ENCODE measurements at places on chromosomes 1 and 21.

GRCh38 chr1:179770887-179771502, 27.9 kb downstream of the FAM163A start:
- DNase-seq: no peak

DNA sequence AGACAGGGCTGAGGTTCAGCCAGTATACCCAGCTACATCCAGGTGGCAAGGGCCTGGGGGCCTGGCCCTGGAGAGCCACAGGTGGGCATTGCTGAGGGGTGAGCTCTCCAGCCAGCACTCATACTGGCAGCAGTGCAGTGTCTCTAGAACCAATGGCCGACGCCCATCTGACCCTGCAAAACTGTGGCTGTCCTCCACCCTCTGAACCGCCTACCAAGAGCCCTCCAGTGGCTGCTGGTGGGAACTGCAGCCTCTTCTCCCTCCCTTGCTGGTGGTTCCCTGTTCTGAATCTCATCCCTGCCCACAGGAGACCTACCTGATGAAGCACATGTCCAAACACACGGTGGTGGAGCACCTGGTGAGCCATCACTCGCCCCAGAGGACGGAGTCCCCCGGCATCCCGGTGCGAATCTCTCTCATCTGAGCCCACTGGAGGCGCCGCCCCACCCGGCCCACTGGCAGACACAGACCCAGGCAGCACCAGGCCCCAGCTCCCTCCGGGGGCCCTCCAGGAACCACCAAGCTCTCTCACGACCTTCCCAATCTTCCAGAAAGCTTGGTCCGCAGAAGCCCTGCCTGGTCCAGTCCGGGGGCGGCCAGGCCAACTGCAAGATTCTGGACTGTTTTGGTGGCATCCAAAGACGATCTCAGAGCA, 22.1 kb downstream of the A3GALT2 start:
- peak; percentile 77 for DNase-seq

DNA sequence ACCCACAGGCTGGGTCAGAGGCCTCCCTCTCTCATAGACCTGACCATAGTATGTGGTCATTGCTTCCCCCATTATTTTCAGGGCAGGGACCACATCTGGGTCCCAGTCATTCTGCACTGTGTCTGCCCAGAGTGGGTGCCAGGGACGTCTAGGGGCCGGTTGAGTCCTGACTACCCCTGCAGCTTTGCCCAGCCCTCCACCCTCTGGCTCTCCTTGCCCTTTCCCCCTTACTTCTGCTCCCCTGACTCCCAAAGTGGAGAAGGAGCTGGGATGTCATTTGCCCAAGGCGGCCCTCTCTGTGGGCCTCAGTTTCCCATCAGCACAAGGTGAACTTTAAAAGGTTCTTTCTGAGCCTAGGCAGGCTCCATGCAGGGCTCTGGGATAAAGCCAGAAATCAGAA, 4.3 kb upstream of the TTC22 start:
- DNase-seq: no peak

DNA sequence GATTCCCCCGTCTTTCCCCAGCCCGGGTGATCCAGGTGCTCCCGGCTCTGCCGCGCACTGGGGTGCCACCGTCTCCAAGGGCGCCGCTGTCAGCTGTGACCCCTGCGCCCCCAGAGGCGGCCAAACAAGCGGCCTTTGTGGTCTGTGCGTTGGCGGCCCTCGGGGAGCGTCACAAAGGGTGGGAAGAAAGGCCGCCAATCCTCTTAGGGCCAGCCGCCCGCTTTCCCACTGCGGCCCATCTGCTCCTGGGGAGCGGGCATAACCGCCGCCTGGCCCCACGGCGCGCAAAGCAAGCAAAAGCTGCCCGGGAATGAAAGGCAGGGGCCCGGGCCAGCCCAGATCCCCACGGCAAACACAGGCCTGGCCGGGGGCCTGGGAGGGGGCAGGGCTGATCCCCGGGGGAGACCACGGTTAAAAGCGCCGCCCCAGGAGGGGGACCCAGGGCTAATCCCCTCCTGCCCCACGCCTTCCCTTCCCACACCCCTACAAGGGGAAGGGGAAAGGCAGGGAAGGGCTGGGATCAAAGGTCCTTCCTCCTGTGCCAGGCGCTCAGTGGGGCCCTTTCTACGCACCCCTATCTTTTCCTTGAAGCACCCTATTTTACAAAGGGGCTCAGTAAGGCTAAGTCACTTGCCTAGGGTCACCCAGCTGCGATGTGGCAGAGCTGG, 24.0 kb downstream of the C1QB start:
- no peak for DNase-seq

DNA sequence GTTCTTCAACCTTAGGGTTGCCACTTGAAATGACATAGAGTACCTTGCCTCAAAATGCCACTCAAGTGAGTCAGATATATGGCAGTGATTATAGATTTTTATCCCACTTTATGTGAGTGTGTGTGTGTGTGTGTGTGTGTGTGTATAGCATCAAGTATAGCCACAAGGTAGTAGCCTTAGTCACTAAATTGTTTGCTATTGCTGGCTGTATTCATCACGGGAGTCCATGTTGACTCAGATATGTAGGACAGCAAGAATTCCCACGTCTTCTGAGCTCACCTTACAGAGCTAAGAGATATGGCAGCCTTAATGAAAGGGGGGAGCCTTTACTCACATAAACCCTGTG, 9.3 kb downstream of the ETS2 start:
- no peak for DNase-seq

- no peak for DNase-seq
Measured at GRCh38 chr1:84141182-84142003, 2.7 kb upstream of the PRKACB start.

GRCh38 chr1:206823727-206824126, 41.7 kb upstream of the IL20 start:
- no peak for DNase-seq

DNA sequence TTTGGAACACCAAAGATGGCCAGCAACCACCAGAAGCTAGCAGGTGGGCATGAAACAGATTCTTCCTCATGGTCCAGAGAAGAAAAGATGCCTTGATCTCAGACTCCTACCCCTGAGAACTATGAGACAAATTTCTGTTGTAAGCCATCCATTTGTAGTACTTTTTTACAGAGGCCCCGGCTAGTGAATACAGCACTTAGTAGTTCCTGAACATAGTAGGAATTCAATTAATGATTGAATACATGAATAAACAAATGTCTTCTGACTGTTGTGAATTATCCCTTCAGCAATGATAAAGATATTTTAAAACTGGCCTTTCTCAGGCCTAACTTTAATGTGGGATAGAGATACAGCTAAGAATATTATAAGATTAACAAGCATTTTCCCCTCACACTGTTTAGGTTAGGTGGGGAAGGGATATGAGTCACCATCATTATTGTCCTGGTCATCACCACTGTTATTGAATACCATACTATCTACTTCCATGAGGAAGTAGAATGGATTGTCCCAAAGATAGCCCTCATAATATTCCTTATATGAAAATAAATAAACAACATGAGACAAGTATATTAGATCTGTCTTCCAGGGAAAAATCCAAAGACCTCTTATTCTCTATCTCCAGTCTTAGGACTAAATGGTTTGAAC, 51.4 kb downstream of the ADCY10 start:
- no peak for DNase-seq

DNA sequence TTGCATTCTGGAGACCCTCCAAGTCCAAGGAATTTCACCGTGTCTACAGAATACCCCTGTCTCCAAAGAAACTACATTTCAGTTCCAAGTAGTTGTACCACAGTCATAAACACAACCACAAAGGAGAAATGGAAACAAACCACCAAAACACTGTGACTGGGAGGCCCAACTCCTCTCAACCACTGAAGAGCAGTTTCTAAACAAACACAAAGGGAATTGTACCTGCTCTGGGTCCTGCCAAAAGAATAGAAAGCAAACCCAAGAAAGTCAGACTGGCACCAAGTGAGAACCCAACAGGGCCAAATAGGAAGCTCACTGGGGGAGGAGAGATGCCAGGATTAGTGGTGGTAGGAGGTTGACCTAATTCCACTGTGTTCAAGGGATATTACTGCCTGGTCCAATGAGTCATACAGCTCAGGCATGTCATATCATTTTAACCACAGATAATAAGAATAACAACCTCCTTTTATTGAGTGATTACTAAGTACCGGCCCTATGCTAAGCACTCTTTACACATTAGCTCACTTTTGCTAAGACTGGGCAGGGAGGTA, 123.9 kb upstream of the PPP2R5A start:
- DNase-seq: no peak

GRCh38 chr1:100539836-100540536, 2.0 kb downstream of the GPR88 start:
- no peak for DNase-seq

DNA sequence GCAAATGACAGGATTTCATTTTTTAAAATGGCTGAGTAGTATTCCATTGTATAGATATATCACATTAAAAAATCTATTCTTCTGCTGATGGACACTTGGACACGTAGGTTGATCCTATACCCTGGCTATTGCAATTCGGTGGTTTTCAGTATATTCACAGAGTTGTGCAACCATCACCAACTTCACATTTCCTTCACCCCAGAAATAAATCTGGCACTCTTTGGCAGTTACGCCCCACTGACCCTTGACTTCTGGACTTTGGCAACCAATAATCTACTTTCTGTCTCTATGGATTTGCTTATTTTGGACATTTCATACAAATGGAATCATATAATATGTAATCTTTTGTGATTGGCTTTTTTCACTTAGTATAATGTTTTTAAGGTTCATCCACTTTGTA, 35.9 kb downstream of the MAP3K7CL start:
- DNase-seq: no peak

DNA sequence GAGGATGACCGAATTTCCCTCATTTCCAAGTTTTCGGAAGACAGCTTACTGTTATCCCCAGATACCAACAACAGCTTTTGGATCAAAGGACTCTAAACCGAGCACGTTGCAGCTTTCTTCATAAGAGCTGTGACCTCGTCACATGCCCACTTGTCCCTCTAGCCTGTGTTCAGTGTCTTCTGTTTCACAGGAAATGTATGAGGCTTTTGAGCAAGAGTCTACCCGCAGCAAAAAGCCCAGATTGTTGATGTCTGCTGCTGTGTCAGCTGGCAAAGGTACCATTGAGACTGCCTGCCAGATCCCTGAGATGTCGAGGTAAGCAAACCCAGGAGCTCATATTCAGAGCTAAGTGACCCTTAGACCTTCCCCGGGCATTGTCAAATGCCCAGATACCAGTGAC, 24.1 kb downstream of the CHI3L2 start:
- DNase-seq: no peak

- DNase-seq: no peak
Measured at GRCh38 chr1:73576083-73576482, 621.9 kb downstream of the LRRIQ3 start.

GRCh38 chr1:21468599-21468998, 28.7 kb downstream of the NBPF3 start:
- no peak for DNase-seq

DNA sequence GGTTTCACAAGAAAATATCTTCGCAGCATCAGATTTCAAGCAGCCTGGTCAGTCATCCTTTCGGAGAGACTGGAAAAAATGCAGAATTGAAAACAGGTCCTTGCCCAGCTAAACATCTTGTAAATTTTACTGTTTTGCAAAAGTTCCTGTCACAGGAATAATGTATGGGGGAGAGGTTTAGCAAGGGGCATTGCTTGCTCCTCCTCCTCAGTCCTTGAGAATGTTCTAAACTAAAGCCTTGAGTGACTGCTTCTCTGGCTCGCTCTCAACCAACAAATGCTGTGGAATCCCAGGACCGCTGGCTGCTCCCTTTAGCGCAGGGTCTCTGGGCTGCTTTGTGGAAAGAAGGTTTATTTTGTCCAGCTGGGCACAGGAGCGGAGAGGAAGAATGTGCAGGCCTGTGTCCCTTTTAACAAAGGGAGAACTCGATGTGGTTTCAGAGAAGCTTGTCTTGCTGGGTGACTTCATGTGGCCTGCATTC, 33.6 kb upstream of the FHAD1 start:
- DNase-seq: no peak

- DNase-seq: no peak
Measured at GRCh38 chr1:164926107-164926506, 367.1 kb downstream of the PBX1 start.

- no peak for DNase-seq
Measured at GRCh38 chr1:30807318-30808066, 49.9 kb upstream of the LAPTM5 start.

DNA sequence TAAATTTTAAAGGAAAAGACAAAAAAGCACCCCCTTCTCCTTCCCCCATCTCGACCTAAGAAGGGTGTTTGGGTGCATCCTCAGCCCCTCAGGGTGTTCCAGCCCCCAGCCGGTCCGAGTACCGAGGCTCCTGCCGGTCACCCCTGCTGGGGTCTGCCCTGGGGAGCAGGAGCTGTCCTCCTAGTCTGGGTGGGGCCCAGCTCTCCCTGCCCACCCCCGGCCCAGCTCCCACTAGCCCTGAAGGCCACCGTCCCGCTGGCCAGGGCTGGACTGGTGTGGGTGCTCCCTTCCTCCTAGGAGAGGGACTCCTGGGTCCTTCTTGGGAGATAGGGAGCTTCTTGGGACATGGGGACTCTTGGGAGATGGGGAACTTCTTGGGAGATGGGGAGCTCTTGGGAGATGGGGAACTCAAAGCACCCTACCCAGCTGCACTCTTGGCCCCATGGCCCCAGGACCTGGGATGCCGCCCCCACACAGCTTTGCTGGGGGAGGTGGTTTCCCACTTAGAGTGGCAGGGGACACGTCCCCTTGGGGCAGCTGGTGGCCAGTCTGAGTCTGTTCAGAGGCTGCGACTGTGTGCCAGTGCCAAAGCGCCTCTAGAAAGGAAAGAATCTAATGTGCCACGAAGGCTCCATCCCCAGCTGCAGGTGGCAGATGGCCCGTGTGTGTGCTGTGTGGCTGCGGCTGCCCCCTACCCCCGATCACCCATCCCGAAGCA, 44.5 kb downstream of the MORN1 start:
- DNase-seq: no peak

DNA sequence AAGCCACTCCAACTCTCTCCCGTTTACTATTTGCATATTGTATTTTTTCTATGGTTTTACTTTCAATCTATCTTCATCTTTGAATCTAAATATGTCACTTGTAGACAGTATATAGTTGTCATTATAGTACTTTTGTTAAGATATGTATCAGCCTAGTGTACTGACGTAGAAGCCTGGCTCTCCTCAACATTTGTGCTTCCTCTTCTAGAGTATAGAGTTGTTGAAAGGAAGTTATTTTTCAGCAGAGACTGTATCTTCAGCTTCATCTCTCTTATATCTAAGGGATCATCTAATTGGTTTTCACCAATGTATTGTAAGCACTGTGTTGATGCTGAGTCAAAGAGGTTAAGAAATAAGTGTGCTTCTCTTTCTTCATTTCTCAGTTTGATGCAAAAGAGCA, 192.8 kb downstream of the LMO4 start:
- DNase-seq: no peak

DNA sequence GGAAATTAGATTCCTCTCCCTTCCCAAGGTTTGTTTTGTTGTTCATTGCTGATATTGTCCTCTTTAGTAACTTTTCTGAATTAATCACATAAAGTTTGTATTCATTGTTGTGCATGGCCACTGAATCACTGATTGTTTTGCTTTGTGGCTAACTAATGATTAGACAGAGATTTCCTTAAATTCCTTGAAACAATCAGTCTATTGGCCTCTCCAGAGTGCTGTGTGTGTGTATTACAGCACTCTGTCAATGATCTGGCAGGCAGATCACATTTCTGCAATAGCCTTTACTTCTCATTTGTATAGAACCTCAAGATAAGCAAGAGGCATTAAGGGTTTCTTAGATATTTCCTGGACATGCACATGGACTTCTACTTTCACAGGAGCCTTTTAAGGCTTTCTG, 78.6 kb downstream of the DUSP10 start:
- DNase-seq: no peak

All from liver (tissue), 10 donors.